ENCODE measurements at places on chromosomes 2 and 18. TPM values are rescaled to one million over a fixed set of nuclear protein-coding genes. Genes with fewer than 3 reads are reported as not detected.

DNA sequence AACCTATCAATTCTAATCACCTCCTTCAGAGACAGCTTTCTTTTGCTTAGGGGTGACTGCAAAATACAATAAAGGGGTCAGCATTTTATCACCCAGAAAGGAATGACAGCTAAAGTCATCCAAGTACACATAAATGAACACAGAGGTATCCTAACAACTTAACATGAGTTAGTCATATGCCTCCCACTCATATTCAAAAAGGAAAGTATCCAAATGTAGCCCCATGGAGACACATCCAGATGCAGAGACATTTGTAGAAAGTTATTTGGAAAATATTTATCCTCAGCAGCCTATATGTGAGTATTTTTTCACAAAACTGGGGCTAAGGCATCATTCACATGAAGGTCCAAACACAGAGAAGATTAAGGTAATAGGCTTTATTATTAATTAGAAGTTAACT, 1579.7 kb upstream of the SLC39A10 start:
- DNase-seq = no peak

- DNase-seq = peak; percentile 87
These were observed 45.6 kb upstream of the ARHGAP15 start for GRCh38 chr2:143083636-143084035.

- DNase-seq = no peak
These were observed 172.3 kb downstream of the BABAM2 start for GRCh38 chr2:28062867-28063266.

DNA sequence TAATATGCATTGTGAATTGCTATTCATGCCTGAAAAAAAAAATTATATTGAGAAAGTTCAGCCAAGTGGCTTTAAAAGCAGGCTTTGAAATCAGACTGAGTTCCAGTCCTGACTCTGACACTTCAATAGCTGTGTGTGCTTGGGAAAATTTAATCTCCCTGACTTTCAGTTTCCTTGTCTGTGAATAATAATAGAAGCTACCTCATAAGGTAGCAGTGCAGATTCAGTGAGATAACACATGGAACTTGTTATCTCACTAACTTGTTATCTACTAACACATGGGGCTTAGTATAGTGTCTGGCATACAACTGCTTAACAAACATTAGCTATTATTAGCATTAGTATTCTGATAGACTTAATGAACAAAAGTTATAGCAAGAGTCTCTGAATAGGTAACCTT, 14.9 kb downstream of the ALS2 start:
- no peak for DNase-seq

DNA sequence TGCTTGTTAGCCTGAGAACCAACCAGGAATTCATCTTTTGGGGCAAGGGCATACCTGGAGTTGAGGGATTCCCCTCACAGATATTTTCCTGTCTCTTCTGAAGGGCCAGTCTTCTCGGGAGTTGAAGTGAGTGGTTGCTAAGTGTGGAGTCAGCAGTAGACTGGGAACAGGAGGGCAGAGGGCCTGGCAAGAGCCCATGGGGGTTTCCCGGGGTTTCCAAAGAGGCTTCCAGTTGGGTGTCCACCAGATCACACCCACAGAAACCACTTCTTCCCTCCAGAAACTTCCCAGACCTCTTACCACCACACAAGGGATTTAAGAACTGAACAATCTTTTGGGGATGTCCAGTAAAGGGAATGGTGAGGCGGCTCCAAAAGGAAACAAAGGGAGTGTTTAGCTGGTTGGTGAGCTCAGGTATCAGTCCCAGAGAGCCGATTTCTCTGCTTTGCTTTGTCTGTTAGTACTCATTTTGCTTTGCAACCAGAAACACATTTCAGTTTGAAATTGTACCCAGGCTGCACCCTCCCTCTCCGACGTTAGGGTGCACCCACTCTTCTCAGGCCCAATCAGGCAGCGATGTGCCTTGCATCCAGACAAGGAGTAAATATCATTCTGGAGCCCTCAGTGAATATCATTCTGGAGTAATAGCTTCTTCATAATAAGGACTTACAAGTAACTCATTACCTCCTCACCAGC, 47.5 kb upstream of the SPATS2L start:
- no peak for DNase-seq

DNA sequence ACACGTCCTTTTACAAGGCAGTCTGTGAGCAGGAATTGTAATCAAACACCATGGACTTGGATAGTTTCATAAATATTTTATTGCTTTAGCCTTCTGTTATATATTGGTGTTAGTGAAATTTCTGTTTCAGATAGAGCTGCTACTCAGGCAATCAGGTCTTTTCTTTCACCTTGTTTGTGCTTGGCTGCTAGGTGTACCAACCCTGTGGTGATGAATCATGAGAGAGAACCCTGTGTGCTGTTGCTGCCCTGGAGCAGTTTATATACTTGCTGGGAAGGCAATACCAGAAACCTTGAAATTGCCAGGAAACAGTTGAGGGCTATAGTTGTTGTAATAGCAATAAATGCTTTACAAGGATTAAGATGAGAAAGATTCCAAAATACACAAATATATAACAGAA, 84.5 kb downstream of the FSHR start:
- no peak for DNase-seq

- no peak for DNase-seq
These were observed 546.8 kb upstream of the NETO1 start for GRCh38 chr18:73414598-73414997.

Gene HOXD13
- 3.8 TPM for total RNA-seq

Gene PCARE
- not detected for total RNA-seq
